NCI-H146 (cell line): ENCODE measurements at places on chromosomes 7 and 10.
A peak's percentile ranks its signal among the peaks of the same experiment; 100 is the strongest.

GRCh38 chr10:74486659-74487058 lies 335.6 kb downstream of the ADK start:
- DNase-seq = no peak

DNA sequence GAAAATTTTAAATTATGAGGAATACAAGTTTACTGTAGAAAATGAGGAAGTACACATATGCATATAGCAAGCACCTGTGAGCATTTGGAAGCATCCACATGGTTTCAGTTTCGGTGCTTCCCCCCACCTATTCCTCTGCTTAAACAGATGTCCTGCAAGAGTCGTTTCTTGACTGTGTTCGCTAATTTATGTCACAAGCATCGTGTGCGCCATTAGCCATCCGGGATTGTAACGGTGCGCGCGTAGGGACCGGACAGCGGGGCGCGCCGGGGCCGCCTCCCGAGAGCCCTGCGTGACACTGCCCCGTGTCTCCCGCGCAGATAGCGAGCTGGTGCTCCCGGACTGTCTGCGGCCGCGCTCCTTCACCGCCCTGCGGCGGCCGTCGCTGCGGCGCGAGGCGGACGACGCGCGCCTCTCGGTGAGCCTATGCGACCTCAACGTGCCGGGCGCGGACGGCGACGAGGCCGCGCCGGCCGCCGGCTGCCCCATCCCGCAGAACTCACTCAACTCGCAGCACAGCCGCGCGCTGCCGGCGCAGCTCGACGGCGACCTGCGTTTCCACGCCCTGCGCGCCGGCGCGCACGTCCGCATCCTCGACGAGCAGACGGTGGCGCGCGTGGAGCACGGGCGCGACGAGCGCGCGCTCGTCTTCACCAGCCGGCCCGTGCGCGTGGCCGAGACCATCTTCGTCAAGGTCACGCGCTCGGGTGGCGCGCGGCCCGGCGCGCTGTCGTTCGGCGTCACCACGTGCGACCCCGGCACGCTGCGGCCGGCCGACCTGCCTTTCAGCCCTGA lies 90.9 kb downstream of the NEURL1 start:
- DNase-seq = no peak

- DNase-seq = no peak
Measured at GRCh38 chr7:41567731-41568114, 135.2 kb downstream of the INHBA start.

DNA sequence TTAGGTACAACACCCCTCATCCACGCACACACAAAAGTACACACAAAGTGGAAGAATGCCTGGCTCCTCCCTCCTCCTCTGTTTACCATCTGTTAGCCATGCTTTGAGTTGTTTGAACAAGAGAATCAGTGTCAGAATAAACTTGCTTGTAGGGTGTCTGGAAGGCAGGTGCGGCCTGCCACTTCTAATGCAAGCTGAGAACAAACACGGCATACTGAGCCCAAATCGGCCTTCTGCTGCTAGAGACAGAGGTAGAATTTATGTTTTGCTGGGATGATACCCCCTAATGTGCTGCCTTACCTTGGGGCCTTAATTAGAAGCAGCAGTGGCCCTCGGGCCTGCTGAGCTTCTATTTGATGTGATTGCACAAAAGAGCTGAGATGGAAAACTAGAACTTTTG lies 24.9 kb upstream of the FAM180A start:
- peak; percentile 98 for DNase-seq

GRCh38 chr10:132838346-132838970 lies 52.5 kb upstream of the NKX6-2 start:
- DNase-seq = no peak

GRCh38 chr7:147903536-147904218 lies 686.9 kb upstream of the C7orf33 start:
- no peak for DNase-seq

DNA sequence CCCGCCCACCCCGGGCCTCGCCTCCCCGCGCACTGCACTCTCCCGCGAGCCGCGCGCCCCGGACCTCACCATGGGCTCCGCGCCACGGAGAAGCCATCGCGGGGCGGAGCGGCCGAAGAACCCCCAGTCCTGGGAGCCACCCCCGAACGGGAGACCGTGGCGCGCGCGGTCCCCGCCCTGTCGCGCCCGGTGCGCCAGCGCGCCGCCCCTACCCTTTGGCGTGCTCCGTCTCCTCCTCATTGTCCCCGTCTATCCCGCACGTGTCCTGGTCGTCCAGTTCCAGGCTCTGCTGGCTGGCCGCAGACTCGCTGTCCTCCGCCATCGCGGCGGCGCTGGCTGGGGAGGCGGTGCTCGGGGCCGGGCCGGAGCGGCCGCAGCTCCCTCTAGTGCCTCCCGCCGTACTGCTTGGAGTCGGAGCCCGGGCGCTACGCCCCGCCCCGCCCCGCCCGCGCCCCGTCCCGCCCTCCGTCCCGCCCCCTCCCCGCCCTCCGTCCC lies at the start of gene NMT2:
TSS of gene NMT2 (minus strand) at position 403 of the 495 bp plus-strand sequence. CDS start at position 322, 81 bp downstream.
- peak; percentile 97 for DNase-seq

GRCh38 chr7:99440195-99440594 lies 1.5 kb downstream of the CPSF4 start:
- DNase-seq = no peak

DNA sequence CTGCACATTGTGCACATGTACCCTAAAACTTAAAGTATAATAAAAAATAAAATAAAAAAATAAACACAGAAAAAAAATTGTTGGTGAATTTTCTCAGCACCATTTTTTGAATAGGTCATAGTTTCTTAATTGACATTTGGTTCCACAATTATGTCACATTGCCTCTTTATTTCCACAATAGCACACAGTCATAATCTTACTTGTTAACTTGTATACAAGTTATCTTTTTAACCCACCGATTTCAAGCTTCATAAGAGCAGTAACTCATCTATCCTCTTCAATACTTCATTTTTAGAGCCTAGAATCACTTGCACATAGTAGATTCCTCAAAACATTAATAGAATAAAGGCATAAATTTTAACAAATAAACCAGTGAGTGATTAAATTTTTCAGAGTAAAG lies 1425.1 kb upstream of the LRRTM3 start:
- no peak for DNase-seq

GRCh38 chr7:140918236-140918635 lies 6.5 kb downstream of the BRAF start:
- DNase-seq = no peak

GRCh38 chr7:139108266-139109187 lies 993 bp downstream of the ZC3HAV1 start:
- peak; percentile 73 for DNase-seq

- no peak for DNase-seq
Measured at GRCh38 chr7:134832367-134832766, 52.9 kb downstream of the CALD1 start.

GRCh38 chr10:54319341-54319740 lies 481.7 kb downstream of the PCDH15 start:
- DNase-seq = no peak

- no peak for DNase-seq
Measured at GRCh38 chr10:99834410-99834809, 52.0 kb downstream of the ABCC2 start.
